GM13976 (cell line): ENCODE measurements at places on chromosomes 6 and 20.

DNA sequence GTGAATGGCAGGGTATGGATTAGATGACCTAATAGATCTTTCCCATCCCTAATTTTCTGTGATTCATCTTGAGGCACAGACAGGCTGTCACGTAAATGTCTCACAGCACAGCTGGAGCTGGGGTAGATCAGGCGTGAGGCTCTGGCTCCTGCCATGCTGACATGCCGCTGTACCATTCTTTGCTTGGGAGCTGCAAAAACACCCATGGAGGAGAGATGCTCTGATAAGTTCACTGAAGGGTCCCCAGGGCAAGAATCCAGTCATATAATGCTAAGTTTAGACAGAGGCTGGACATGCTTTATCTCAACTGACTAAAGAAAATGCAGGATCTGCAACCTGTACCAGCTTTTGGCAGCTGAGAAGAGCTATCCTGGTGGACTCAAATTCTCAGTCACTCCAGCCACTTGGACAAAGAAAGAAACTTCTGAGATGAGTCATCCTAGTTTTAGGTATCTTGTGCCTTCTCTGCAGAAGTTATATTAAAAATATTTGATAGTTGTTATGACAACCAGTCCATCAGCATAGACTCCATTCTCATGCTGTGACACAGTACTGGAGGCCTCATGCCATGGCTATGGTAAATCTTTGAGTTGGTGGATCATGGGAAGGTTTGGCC, 185.1 kb upstream of the RAB32 start:
- DNase-seq, result no peak

- no peak for DNase-seq
Measured at GRCh38 chr6:144361016-144361415, 75.9 kb downstream of the UTRN start.

DNA sequence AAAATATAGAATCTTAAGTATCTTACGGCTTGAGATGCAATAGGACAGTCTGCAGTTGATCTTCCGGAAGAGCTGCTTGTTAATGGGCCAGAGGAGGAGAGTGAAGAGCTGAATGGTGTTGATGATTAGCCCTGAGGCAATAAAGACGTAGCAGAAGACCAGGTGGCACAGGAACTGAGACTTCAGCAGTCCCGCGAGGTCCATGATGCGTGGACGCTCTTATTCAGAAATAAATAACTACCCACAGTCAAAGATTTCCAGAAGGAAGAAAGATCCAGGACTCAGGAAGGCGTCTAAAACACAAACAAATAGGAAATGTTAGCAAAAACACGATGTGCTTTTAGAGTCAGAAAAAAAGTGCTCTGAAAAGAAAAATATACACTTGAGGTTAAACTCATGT, 41.9 kb downstream of the AGPAT4 start:
- DNase-seq, result no peak

GRCh38 chr20:21074605-21075336, 31.4 kb downstream of the LINC00237 start:
- DNase-seq, result peak; percentile 38

GRCh38 chr20:57408131-57408530, 16.9 kb downstream of the RBM38 start:
- no peak for DNase-seq

GRCh38 chr6:86916393-86916792, 20.9 kb upstream of the HTR1E start:
- no peak for DNase-seq

DNA sequence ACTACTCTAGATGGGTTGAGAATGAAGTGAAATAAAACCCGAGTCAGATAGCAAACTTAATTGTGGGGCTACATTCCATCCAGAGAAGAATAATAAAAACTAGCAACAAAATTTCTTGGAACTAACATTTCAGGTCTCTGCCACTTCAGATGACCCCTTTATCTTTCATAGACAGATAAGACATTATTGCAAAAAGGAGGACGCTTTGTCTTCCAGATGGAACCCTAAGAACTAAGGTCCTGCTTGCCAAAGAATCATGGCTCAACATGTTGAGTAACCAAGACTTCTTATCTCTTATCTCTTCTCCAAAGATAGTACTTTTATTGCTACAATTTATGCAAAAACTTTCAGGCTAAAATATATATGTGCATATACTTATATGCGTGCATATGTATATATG, 221.1 kb upstream of the PREP start:
- DNase-seq, result no peak
